Motor neuron (in vitro differentiated cells): ENCODE measurements at places on chromosomes 6 and 20. TPM values are rescaled to one million over a fixed set of nuclear protein-coding genes. Genes with fewer than 3 reads are reported as not detected.

CRYBG1 gene
- total RNA-seq = 0.42 and 0.64 TPM in 2 replicates

DNA sequence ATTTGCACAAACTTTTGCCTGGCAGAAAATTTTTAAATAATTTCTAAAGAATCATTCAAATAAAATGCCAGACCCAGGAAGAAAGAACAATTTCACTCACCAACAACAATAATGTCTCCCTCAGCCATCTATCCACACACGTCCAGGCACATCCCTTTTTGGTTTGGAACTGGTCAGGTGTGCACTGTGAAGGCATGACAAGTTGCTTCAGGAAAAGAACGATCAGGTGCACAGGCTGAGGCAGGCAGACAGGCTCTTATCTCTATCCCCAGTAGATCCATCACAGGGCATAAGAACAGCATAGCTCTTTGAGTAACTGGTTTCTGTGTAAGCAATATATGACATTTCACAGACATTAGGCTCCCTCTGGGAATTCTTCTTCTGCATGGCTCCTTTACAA is 18.1 kb upstream of the NXT1 start:
- ATAC-seq = no peak

GRCh38 chr20:63487781-63488241 is 11.1 kb downstream of the EEF1A2 start:
- no peak for ATAC-seq

- peak; percentile 53 for ATAC-seq
Observed at GRCh38 chr6:90403489-90404381, 107.1 kb upstream of the BACH2 start.

GOPC gene
- 42.7 and 43.0 TPM in 2 replicates for total RNA-seq

TREML1 gene
- total RNA-seq = not detected in 2 replicates

GRCh38 chr6:67450641-67451040 is 1184.4 kb upstream of the ADGRB3 start:
- ATAC-seq = no peak

DNA sequence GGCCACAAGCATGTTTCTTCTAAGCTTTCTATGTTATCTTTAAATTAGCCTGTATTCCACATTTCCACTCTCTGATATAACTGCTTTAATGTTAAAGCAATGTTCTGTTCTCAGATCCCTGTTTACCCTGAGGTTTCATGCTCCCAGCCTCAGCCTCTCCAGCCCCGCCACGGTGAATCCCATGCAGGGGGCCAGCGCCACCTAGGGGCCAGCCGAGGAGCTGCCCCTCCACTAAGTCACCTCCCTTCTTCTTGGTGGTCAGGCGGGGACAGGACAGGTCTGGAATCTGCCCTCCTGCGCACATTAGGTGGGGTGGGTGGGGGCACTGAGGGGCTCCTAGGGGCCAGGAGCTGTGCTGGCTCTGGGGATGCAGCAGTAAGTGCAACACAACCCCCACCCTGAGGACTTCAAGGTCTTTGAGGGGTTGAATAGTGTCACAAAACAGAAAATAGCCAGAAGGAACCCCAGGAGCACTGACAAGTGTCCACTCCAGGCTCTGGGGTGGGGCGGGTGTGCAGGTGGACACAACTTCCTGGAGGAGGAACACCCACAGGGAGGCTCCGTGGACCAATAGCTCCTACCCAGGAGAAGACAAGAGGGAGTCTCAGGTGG is 61.6 kb downstream of the RAB44 start:
- peak; percentile 91 for ATAC-seq

GRCh38 chr20:49475292-49476015 is 7.0 kb downstream of the KCNB1 start:
- ATAC-seq = no peak

GRCh38 chr20:12592756-12593155 is 416.0 kb upstream of the SPTLC3 start:
- no peak for ATAC-seq

DNA sequence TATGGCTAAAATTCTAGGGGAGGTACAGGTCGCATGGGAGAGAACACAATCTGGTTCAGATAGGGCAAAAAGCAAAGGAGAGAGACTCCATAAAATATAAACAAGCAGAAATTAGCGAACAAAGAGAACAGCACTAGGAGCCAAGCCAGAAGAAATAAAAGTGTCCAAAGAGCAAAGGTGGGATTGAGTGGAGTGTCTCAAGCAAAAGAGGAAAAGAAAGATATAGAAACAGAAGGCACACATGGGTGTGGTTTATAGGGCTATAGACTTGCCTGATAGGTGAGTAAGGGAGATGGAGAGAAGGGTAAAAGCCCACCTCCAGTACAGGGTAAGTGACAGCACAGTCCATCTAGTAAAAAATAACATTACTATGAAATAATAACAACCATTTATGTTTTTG is 36.5 kb upstream of the IRAK1BP1 start:
- ATAC-seq = no peak

- no peak for ATAC-seq
Observed at GRCh38 chr6:121780325-121781321, 345.2 kb downstream of the GJA1 start.

DNA sequence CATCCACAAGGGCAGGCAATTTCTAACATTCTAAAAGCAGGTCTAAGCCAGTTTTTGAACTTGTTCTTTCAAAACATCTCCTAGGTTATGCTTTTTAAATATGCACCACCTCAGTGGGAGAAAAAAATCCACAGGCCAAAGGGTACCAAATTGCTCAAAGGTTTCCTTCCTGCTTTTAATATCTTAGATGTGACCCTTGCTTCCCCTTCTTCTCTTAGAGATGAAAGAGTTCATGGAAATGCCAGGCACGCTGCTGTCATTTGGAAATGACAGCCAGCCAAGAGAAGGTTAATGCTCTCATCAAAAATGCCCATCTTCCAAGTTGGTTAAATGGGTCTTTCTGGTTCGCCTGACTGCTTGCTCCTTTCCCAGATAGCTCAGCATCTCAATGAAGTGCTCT is 497.1 kb downstream of the CD83 start:
- no peak for ATAC-seq

ADGRF5 gene
- 2.6 and 3.0 TPM in 2 replicates for total RNA-seq

- ATAC-seq = no peak
Observed at GRCh38 chr6:53587291-53587690, 42.4 kb upstream of the GCLC start.

DNA sequence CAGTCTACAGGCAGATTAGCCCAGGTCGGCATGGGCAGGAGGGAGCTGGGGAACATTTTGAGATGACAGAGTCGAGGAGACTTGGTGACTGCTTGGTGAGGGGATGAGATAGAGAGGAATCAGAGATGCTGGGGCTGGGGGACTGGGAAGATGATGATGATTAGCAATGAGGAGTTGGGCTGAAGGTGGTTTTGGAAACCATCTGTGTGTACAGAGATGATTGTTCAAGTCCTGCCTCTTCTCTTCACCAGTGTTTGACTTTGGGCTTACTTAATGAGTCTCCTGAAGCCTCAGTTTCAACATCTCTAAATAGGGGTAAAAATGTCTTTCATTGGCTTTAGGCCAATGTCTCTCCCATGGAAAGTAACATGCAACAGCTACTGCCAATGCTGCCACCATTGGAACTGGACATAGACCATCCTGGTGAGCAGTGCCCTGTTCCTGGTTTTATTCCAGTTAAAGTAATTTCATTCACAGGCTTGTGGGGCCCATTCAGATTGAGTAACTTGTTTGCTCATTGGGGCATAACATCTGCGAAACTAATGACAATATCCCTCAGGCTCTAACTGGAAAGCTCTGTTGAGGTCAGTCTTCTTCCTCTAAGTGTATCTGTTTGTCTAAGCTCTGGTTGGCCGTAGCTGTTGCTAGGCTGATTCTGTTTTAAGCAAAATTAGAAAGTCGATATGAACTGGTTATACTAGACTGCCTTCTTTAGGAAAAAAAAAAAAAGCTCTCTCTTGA is 99.1 kb downstream of the ARMC2 start:
- peak; percentile 56 for ATAC-seq

DNA sequence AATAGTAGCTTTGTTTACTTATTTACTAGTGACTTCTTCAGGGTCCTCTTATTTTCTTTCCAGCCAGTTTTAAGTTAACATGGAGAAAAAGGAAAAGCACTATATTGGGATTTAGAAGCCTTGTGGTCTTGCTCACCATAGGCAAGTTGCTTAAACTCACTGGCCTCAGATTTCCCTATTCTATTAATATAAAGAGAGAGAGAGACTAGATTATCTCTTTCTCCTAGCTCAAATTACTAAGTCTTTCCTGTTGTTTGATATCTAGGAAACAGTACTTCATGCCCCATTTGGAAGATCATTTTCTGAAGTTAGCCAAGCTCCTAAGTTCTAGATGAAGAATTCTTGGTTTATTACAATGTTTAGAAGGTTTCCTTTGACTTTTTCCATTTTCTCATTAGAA is 32.5 kb downstream of the CTNNBL1 start:
- no peak for ATAC-seq

GRCh38 chr6:11835065-11835464 is 56.5 kb upstream of the ADTRP start:
- ATAC-seq = no peak

SPATS1 gene
- total RNA-seq = not detected in 2 replicates

DNA sequence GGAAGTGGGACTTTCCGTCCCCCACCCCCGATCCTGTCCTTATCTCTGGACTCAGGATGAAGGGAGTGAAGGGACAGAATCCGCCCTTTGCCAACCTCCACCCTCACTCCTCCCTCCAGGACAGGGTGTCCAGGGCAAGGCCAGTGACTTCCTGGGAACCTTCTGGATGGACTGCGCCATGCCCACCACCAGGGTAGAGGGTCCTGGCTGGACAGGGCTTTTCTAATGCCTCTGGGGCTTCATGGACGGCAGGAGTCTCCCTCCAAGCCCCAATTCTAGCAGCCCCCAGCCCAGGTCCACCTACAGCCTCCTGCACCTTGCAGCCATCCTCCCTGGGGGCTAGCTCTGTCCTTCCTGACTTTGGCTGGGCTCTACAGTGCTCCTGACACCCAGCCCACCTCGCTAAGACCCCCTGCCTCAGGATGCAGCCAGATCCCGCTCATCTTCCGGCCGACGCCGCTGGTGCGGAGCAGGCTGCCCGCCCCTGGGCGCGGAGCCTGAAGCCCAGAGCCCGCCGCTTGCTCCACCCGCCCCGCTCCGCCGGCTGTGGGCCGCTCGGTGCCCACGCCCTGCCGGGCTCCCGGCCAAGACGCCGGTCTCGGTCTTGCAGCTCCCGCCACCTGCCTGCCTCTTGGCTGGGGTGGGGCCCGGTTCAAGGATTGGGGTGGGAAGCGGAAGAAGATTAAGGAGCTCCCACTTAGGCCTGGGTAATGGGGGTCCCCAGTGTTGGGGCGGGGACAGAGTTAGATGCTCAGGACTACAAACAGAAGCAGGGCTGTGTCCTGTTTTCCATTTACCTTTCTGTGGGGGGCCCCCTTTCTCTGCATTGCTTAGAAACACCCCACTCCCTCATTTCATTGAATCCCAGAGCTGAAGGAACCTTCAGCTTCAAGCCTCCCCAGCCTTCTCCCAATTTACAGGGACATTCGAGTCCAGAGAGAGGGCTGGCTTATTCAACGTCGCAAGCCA is 72.8 kb downstream of the MDGA1 start:
- no peak for ATAC-seq

GRCh38 chr6:28425944-28426541 is 17.2 kb downstream of the ZSCAN23 start:
- no peak for ATAC-seq

MAP1LC3A gene
- 14.5 and 14.8 TPM in 2 replicates for total RNA-seq

DNA sequence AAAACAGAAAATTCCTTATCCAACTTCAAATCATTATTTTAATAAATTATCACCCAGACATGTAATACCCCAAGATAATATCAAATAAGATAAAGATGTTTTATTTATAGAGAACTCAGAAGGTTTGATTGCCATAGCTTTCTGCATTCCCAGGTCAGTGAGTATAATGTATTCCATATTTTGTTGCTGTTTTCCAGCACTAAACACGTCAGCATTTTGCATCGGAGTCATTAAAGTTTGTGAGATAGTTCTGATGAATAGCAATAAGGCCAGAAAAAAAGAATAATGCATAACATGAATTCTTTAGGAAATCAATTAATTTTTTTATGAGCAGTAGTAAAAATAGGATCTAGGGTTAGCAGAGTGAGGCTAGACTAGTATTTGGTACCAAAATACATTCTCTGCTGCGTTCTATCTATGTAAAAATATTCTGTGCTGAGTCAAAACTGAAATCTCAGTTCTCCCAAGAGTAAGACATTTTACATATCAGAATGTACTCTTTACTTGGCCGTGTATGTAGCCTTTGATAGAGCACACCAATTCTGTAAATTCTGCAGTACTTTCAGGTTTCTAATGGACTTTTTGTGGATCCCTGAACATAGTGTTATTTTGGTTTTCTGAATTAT is 269.9 kb upstream of the AGPAT4 start:
- ATAC-seq = no peak

KIAA1755 gene
- total RNA-seq = 73.6 and 101 TPM in 2 replicates
